ENCODE measurements at places on chromosomes 1 and 21. TPM values are rescaled to one million over a fixed set of nuclear protein-coding genes. Genes with fewer than 3 reads are reported as not detected.

- no peak for DNase-seq
Observed at GRCh38 chr1:221336126-221336525, 405.8 kb downstream of the DUSP10 start.

GRCh38 chr1:218785928-218786327 lies 387.8 kb upstream of the LYPLAL1 start:
- DNase-seq, result no peak

B3GALT2 gene
- not detected for total RNA-seq

S100A7 gene
- not detected for total RNA-seq

DNA sequence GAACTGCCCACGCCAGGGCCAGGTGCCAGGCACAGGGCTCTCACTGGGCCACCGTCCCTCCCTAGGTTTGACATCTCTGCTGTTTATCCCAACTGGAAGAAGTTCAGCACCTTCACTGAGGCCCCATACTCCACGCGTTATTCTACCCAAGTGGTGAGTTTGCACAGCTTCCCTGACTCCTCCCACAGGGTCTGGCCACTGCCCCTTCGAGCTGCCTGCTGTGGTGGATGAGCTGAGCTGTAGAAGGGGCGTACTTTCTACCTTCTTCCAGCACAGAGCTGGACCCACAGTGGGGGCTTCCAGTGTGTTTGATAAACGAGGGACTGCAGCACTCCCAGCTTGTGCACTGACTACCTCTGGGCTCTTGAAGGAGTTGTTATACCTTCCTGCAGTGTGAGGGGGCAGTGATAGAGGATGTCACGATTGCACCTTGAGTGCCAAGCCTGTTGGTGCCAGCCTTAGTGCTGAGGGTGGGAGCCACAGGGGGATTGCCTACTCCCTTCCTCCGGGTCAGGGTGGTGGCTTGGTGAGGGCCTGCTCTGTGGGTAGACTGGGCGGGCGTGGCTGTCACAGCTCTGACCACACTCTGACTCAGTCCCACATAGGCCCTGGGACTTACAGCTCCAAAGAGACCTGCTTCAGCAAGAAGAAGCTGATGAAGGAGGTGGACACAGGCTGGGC lies 5.9 kb upstream of the TTC22 start:
- DNase-seq, result peak; percentile 49

- DNase-seq, result no peak
Observed at GRCh38 chr1:154193821-154194220, 1.9 kb upstream of the TPM3 start.

GRCh38 chr21:41431788-41432548 lies 5.9 kb downstream of the MX1 start:
- DNase-seq, result no peak

CD1E gene
- total RNA-seq, result not detected

GRCh38 chr1:64846573-64847430 lies 101.9 kb downstream of the RAVER2 start:
- DNase-seq, result no peak

CNR2 gene
- not detected for total RNA-seq

DNA sequence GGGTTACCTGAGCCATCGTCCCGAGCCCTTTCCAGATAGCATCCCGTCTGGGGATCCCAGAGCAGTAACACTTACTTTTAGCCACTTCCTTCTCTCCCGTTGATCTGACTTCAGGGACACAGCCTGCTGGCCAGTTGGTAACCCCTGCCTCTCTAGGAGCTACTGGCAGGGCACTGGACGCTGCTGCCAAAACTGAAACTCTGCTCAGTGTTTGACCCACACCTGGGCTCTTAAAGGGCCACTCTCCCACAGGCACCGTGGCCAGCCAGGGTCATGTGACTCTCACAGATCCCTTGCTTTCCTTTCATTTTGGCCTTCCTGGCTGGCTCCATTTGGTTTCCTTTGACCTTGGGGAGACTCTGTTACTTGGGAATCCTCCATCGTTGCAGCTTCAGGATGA lies at the start of gene PIGR:
Gene PIGR (minus strand): TSS at position 206 of the 400 bp plus-strand sequence. CDS start 5,935 bp downstream, outside the sequence.
- no peak for DNase-seq

DNA sequence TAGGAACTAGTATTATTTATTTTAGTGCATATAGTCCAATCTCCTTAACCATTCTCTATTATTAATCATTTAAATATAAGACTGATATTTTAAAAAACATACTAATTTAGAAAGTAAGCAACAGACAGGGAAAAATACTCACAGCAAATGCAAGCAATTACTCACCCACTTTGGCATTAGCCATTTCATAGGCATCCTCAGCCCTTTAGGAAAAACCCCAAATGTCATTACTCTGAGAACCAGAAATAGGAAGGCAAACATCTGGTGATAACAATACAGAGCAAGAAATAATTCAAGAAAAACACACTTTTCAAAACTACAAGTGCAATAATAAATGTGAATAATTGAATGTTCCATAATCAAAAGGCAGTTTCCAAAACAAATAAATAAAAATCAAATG lies 545.1 kb downstream of the PLPP3 start:
- no peak for DNase-seq

DNA sequence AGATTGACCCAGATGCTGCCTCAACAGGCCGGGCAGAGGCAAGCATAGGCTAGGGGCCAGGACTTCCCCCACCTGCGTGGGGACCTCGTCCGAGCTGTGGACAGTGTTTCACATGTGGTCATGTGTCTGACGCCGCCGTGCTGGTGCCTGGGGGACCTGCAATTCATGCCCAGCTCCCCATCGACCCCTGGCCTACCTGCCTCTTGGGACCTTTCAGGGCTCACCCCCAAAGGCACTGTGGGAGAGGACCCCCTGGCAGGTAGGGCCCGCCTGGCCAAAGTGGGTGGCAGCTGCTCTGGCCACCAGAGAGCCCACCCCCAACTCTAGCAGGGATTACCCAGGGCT lies 4.4 kb downstream of the TMEM201 start:
- DNase-seq, result no peak

GRCh38 chr1:95176861-95177260 lies 57.1 kb upstream of the RWDD3 start:
- DNase-seq, result no peak

ANKRD35 gene
- total RNA-seq, result 1.4 TPM

Measured in endodermal cell (in vitro differentiated cells).